ENCODE measurements at places on chromosomes 12 and 14.

GRCh38 chr12:130521375-130522124, 183.9 kb downstream of the PIWIL1 start:
- no peak for DNase-seq

DNA sequence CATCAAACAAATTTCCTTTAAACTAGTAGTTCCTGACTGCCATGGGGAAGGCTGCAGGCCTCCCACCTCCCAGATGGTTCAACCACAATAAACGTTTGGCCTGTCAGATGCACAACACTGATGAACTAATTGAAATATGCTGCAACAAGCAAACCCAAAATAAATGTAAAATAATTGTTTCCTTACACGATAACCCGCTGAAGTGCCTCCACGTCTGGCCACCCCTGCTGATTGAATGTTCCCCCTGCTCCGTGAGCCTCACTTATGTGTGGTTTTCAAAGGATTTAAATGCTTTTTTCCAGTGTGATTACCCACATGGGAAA, 8.4 kb downstream of the PITPNM2 start:
- DNase-seq, result no peak

DNA sequence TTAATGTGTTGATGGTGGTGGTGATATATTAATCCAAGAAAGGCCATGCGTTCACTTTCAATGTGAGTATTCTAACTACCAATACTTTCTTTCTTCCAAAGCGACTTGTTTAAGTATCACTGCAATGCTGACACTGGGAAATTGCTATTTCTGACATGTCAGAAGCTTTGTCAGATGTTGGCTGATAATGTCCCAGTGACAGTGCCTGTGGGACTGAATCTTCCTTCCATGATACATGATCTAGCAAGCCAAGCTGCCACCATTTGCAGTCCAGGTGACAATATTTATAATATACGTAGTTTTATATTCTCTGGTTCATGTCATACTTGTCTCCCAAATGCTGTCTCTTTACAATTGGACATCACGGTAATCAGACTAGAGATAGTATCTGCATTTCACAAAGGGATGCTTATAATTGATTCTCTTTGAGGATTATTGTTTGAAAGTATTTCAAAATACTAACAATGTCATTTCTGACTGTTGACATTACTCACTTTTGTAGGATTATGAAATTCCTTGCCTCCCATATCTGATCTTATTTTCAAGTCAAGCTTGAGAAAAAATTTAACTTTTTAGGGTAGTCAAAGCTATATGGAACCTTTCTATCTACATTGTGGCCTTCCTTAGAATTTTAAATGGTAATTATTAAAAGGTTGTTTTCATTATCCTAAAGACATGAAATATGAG, 57.3 kb downstream of the KNTC1 start:
- DNase-seq, result peak; percentile 12

DNA sequence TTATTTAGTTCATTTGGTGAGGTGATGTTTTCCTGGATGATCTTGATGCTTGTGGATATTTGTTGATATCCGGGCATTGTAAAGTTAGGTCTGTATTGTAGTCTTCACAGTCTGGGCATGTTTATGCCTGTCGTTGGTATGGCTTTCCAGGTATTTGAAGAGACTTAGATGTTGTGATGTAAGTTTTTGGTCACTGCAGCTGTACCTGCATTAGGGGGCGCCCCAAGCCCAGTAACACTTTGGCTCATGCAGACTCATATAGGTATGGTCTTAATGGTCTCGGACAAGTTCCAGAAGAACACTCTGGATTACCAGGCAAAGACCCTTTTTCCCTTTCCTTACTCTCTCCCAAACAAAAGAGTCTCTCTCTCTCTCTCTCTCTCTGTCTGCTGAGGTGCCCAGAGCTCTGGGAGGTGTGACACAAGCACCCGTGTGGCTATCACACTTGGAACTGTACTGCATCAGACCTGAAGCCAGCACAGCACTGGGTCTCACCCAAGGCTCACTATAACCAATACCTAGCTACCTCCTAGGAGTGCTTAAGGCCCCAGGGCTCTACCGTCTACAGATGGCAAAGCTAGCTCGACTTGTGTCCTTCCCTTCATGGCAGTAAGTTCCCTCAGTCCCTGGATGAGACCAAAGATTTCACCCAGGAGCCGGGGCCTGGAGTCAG, 425.8 kb upstream of the ATXN7L3B start:
- no peak for DNase-seq

DNA sequence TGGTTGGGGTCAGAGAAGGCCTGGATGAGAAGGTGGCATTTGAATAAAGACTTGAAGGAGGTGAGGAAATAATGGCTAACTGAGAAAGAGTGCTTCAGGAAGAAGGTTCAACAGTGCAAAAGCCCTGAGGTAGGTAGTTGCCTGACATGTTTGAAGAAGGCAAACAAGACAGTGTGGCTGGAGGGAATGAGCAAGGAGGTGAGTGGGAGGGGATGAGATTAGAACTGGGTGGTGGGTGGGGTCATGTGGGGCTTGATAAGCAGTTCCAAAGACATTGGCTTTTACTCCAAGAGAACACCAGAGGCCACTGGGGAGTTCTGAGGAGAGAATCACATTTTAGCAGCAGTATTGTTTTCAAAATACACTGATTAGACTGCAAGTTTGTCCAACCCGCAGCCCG, 50.5 kb downstream of the HSPB8 start:
- no peak for DNase-seq

DNA sequence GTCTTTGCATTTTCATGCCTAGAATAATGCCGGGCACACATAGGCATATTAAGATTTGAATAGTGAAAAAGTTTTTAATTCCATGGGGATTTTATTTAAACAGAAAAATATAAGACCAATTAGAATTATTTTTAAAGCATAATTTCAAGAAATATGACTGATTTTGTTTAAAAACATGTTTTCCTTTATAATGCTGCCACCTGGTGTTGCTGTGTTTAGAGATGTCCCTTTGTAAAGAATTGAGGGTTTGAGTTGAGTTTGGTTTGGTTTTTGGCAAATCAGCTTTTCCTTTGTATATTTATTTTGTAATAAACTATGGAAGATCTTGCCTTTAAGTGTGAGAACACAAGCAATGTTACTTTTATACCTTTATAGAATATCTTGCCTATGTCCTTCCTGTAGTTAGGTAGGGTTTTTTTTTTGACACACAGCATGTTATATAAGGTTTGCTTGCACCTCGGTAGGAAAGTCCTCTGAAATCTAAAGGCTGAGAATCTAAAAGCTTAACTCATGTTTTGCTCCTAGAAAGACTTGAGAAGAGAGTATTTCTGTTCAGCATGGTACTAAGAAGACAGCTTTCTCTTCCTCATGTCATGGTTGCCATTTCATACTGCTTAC, 31.4 kb upstream of the SNAPC1 start:
- DNase-seq, result no peak

- DNase-seq, result no peak
Measured at GRCh38 chr12:13379531-13380188, 183.1 kb downstream of the EMP1 start.

DNA sequence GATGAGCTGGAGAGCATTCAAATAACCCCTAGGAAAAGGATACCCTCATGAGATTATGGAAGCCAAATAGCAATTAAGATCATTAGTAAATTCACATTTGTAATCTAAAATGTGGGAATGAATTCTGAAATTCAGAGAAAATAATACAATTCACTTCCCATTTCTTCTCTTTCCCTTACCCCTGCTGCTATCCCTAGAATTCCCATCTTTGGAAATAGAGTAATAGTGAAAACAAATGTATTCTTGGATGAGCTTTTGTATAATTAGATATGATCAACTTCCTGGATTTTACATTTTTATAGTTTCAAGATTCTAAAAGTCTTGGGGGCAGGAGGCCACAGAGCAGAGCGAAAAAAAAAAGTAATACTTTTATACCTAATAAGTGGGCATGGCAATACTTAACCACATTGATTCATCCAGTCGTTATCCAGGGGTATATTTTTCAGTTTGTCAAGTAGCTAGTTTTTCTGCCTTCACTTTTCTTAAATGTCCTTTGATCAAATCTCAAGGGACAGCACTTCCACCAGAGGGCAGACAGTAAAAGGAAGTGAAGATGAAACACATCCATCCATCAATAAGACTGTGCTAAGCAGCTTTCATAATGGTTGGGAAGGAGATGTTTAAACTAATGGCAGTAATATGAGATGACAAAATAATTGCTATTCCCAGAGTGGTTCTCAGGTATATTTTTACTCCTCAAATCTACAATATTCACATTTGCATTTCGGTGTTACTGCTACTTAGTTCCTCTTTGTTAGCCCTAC, 401.3 kb downstream of the DIO2 start:
- DNase-seq, result no peak

DNA sequence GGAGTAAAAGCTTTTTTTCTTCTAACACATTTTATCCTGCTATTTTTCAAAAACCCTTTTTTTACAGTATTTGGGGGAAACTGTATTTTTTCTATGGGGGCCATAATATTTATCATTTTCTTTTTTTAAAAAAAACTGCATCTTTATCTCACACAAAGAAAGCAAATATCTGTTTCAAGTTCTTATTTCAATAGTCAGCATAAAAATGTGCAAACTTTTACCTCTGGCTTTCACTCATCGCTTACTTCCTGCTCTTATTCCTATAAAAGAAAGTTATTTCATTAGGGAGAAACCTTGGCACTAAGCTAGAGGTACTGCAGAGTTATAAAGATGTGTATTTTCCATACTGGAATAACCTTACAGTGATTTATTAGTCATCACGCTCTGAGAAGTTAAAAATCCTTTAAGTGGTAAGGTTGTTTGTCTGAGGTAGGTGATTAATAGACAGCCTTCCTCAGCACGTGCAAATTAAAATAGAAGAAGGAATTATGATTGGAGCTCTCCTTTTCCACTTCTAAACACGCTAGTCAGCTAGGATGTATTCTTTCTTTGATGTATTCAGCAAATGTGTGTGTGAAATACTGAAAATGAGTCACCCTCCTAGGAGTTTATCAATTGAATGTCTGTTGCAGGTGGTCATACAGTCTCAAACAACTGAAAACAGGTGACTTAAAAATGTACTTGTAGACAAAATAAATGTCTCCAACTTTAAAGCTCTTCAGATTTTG, 461.0 kb downstream of the GXYLT1 start:
- no peak for DNase-seq

DNA sequence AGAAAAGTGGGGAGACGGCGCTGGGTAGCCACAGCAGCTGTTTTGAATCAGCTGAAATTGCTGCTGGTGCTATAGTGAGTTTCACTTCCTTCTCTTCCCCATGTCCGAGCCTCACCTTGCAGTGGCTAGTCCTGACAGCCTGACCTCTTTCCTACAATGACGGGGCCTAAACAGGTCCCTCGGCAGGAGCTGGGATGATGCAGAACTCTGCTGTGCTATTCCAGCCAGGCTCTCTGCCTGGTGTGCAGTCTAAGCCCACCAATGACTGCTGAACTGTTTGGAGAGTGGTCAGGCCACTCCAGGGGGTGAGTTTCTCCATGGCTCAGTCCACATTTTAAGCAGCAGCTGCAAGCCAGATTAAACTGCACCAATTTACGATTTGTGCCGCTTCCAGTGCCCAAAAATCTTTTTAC, 207.3 kb downstream of the TTC7B start:
- DNase-seq, result no peak

DNA sequence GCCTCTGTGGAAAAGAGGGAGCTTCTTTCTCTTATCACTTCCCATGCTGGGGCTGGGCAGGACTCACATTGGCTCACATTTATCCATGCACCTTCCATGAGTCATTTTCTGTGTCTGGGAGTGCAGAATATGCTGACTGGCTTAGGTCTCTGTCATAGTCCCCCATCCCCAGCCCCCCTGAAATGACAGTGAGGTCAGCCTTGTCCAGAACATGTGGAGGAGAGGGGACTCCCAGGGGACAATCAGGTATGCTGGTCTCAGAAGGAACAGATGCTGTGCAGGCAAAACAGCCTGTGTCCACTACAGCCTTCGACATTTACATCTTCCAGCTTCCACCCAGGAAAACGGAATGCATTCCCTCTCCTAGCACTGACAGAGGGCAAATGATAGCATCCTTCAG, 35.0 kb downstream of the ADGRD1 start:
- DNase-seq, result no peak

GRCh38 chr12:93127582-93128331, 198.7 kb upstream of the EEA1 start:
- peak; percentile 96 for DNase-seq

- peak; percentile 34 for DNase-seq
Measured at GRCh38 chr14:56474419-56475022, 105.1 kb upstream of the TMEM260 start.

DNA sequence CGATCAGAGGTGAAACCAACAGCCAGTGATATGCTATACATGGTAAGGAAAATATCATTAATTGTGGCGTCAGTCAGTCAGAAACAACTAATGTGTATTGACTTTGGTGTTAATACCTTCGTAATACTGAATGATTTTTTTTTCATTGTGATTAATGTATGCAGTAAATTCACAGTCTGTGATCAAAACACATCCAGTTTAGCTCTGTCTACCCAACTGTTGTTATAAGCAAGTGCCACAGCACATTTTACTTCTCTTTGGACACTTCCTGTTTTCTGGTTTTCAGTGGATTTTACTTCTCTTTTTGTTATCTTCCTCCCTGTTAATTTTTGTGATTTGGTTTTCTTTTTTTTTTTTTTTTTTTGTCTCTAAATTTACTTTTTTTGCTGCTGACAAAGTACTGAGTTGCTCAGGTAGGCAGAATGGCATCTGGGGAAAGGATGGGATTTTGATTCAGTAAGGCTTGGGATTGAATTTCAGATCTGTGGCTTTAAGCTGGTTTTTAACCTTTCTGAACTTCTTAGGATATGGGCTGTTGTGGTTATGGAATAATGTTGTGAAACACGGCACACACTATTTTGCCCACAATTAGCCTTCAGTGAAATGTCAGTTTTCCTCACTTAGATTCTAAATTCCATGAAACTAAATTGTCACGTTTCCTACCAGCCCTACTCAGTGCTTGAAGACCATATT, 604 bp downstream of the GLIPR1 start:
- peak; percentile 60 for DNase-seq

GRCh38 chr12:19895246-19896020, 456.1 kb downstream of the AEBP2 start:
- no peak for DNase-seq

GRCh38 chr14:23421594-23421993, 13.5 kb upstream of the MYH6 start:
- DNase-seq, result no peak

DNA sequence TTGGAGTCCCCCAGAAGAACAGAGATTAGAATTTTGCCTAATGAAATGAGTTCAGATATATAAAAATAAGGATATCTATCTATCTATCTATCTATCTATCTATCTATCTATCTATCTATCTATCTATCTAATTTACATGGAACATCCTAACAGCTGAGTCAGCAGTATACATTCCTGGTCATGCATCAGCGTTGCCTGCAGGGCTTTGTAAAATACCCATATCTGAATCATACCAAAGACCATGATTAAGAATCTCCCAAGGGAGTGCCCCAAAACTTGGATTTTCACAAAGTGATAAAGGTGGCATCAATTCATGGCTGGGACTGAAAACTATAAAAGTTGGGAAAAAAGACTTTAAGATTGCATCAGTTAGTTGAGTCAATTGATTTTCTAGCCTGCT, 32.7 kb upstream of the SYT10 start:
- no peak for DNase-seq

- DNase-seq, result peak; percentile 49
Measured at GRCh38 chr14:90903101-90903500, 86.9 kb upstream of the TTC7B start.

- no peak for DNase-seq
Measured at GRCh38 chr12:50061171-50061570, 3.8 kb downstream of the ASIC1 start.

Data from amniotic epithelial cell (primary cell).